ENCODE measurements at places on chromosomes 16 and 17.

DNA sequence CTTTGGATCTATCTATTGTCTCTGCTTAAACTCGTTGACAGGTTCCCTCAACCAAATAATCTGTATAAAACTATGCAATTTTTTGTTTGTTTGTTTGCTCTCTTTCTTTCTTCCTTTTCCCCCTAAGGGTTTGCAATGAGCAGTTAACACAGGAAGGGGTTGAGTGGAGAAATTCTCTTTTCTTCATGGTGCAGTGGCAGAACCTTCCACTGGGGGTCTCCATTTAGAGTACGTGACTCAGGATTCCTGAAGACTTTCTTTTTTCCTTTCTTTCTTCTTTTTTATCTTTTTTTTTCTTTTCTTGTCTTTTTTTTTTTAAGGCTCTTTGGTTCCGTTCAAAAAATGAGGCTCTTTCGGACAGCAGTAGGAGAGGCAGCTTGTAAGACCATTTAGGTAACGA is 19.5 kb upstream of the RBFOX1 start:
- DNase-seq, result no peak

DNA sequence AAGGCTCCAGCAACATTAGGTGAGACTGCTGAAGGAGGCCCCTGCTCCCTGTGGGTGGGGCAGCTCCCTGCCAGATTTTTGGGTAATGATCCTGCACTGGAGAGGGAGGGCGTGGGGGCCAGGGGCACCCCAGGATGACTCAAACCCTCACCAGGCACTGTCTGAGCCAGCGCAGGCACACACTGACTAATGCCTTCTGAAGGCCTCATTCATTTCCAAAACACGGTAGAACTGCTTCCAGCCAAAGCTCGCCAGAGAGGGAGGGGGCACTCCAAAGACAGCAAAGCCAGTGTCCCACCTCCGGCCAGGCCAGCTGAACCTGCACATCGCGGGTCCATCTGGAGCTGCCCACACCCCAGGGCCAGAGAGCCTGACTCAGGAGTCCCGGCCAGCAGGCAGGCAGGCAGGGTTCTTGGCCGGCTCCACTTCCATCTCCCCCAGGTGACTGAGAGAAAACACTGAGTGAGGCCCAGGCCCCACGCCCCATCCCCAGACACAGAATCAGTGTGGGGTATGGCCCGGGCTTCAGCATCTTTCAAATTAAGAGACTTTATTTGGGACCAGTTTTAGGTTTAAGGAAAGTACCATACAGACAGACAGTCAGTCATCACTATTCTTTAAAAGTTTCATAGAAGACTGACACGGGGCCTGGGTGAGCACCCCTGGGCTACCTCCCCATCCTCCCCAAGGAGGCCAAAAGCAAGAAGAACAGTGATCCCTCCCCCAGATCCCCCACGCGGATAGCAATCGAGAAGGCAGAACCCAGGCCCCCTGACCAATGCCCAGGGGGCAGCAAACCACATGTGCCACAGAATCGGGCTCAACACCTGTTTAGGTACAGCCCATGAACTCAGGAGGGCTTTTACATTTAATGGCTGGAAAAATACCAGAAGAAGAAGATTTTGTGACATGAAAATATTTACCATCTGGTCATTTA is 2.3 kb downstream of the PIEZO1 start:
- no peak for DNase-seq

GRCh38 chr16:86676254-86676670 is 97.9 kb downstream of the FOXL1 start:
- no peak for DNase-seq

- no peak for DNase-seq
These were observed 62.9 kb upstream of the CPHXL start for GRCh38 chr16:75789237-75789636.

DNA sequence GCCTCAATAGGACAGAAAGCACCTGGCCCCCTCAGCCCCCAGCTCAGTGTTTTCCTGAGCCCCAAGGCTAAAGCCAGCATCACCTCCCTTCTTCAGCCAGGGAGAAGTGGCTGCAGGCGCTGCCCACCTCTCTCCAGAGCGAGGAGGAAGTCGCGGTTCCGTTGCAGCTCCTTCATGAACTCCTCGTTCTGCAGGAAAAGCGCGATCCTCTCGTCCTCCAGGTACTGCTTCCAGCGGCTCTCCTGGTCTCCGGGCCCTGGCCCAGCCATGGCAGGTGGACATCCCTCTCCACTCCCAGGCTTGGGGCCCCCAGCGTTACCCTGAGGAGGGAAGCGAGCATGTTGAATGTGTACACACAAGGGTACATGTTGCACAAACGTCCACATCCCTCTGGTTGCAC is 22.7 kb upstream of the MRPS23 start:
- DNase-seq, result no peak

GRCh38 chr17:76379646-76380376 is 4.6 kb upstream of the SPHK1 start:
- no peak for DNase-seq

All from ovary (tissue), 10 donors.